A172 (cell line): ENCODE measurements at places on chromosomes 11 and 22. TPM values are rescaled to one million over a fixed set of nuclear protein-coding genes. Genes with fewer than 3 reads are reported as not detected.

- no peak for DNase-seq
Observed at GRCh38 chr11:19790831-19791552, 78.4 kb downstream of the NAV2 start.

- no peak for DNase-seq
Observed at GRCh38 chr11:17395978-17396377, 7.5 kb upstream of the KCNJ11 start.

DNA sequence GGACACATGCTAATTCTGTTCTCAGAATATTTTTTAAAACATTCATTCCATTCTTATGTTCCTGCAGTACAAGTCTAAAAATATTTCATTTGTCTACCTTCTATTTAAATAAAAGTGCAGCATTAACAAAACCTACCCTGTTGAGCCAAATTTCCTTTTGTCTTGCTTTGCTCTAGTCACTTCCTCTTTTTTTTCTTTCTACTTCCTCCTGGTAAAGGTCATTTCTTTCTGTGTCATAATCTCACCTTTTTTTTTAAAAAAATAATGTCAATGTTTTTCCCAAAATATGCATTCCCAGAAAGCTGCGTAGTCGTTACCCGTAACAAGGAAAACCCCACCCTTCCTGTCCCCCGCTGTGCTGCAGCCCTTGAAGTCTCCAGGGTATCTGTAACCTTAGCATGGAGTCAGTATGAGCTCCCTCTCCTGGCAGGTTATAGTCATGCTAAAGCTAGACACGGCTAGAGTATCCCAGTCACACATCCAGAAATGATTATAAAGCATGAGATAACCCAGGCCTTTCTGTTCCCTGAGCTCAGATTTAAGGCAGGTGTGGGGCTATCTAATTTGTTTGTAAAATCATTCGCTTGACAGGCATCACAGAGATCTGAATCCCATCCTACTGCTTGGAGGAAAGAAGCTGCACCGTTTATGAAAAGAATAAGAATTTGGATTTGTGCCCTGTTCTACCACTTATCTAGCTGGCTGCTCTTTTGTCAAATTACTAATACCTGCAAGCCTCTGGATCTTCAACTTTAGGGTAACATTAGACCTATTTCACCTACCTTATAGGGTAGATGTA, 51.1 kb upstream of the EED start:
- peak; percentile 92 for DNase-seq

DNA sequence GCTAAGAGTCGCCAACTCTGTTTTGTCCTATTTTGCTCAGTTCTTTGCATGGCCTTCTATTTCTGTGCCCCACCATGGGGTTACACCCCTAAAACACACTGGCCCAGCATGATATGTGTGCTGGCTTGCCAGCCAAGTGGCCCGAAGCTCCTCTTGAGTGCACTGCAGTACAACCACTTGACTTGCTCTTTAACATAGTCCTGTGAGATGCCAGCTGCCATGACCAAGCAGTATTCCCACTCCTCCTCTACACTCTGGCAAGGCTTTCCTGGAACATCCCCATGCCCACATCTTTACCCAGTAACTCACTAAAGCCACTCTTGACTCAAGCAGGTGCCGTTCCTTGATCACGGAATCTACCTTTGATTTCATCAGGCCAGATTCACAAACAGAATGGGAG, 102.9 kb upstream of the GAL start:
- peak; percentile 9 for DNase-seq

DNA sequence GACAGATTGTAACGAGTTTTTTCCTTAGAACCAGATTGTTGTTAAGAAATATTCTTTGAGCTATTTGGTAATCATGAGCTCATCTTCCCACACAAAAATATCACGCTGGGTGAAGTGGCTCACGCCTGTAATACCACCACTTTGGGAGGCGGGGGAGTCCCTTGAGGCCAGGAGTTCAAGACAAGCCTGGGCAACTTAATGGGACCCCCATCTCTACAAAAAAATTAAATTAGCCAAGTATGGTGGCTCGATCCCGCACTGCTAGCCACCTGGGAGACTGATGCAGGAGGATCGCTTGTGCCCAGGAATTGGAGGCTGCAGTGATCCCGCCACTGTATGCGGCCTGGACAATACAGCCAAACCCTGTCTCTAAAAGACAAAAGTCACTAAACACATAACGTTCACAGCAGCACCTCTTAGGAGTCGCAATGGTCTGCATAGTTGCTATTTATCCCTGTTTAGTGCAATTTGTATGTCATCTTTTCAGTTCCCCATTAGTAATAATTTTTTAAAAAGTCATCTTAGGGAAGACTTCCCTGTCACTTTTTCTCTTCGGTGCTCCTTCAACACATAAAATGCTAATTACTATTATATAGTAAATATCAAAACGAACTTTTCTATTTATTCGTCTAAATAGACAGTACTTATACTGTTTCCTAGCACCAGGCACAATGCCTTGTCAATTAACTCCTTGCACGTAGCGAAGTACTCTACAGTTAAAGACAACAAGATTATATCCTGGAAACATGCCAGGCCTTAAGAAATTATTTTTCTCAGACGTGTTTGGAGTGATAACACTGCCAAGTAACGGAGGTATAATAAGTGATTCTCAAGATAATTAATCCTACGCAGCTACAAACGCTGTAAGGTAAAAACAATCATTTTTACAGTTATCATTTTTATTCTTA, 1.1 kb downstream of the ST13 start:
- peak; percentile 12 for DNase-seq

- no peak for DNase-seq
Observed at GRCh38 chr22:35972559-35972958, 56.1 kb downstream of the RBFOX2 start.

DNA sequence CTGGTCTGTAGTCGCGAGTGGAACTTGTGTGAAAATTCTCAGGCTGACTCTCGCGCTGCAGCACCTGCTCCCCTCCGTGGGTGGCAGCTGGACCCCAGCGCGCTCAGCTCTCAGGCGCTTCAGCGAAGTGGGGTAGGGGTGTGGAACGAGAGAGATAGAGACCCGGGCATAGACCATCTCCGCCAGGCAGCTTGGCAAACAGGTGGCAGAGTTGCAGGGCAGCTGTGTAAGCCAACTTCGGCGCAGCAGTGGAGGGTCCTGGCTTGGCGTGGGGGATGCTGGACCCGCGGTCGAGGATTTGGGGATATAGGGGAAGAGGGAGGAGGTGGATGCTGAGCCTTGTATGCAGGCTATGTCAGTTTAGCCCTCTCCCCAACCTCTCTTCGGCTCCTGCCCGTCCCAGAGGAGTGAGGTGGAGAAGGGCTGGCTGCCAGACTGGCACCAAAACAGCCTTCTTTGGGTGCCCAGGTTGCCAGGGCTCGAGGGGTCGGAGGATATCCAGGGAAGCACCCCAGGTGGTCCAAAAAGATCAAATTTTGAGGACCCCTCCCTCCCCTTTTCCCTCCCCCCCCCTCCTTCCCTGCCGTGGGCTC, 746 bp upstream of the CALCB start:
- DNase-seq, result no peak

DNA sequence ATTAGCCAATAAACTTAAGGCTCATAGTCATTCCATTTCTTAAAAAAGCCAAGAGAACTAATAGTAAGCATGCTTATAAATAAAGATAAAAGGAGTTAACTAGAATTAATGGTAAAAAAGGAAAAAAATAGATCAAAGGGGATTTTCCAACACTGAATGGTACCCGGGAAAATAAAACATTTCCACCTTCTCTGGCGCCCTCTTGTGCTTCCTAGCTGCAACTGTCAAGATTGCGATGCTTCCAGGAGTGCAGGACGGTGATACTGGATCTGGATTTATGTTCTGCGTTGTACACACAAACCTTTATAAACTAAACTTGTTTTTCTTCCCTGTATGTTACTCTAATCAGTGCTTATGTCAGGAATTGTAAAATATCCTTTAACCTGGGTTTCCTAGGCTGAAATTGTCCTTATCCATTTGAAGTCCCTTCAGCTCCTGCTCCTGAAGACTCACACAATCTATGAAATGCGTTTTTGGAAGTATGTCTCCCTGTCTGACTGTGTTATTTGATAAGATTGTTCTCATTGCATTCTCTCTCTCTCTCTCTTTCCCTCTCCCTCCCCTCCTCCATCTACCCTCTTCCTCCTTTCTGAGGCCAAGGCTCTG, 9.6 kb upstream of the HTATIP2 start:
- peak; percentile 42 for DNase-seq

GRCh38 chr11:123603666-123604065, 50.8 kb downstream of the SCN3B start:
- DNase-seq, result no peak

DNA sequence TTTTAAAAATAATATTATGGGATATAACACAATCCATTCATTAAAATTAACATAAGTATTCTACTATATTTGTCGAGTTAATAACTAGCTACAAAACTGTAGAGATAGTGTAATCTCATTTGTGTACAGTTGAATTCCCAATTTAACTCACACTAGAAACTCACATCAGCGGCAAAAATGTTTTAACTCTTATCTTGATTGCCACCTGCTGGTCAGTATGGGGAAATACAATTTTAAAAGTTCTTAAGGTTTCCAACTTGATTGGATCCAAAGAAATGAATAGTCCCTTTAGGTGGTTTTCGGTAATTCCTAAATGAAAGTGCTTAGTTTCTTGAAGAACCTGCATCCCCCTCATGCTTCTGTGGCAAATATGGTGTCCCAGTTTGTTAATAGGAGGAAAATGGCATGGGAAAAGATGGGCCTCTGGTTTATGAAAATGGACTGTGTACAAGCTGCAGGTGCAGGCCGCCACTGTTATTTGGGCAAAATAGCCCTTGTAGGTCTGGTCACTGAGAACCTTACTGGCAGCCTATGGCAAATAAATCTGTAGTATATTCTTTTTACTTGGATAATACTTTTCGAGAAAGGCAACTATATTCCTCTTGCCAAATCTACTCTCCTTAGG, 33.7 kb upstream of the SLC17A6 start:
- DNase-seq, result peak; percentile 13

OR2AT4 gene
- total RNA-seq, result 0.02 TPM in 1 of 2 replicates, not detected in the other

DNAJB13 gene
- not detected in 2 replicates for total RNA-seq

SCGB1C1 gene
- total RNA-seq, result not detected in 2 replicates

TSGA10IP gene
- total RNA-seq, result not detected in 2 replicates

B4GALNT4 gene
- 27.9 and 40.8 TPM in 2 replicates for total RNA-seq
